Anterior cingulate cortex (tissue), 58 donors: ENCODE measurements at places on chromosomes 3 and 15.

GRCh38 chr3:124986192-124987143 lies 51.9 kb upstream of the MUC13 start:
- no peak for DNase-seq

- DNase-seq = no peak
Measured at GRCh38 chr15:101255615-101256241, 3.9 kb upstream of the CHSY1 start.

DNA sequence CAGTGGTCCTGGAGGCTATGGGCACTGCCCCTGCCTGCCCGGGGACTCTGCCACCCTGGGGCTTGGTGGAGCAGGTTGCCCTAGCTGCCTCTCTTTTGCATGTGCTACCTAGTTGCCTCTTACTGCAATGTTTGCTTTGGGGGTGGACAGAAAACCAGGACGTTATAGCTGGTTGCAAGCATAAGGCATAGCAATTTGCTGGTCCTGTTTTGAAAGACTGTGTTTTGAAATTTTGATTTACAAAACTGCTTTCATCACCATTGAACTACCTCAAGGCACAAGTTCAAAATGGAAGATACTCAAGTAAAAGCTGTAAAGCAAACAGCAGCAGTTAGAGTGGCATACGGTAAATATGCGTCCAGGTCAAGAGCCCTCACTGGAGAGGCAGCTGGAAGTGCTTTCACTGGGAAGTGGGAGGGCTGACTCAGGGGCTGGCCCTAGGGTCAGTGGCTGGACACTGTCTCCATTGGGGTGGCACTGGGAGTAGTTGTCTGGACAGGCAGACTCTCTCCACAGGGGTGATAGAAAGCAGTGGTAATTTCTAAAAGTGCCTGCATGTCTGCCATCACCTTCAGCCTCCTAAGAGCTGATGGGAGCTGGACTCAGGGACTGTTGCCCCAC lies 138.1 kb downstream of the CHDH start:
- no peak for DNase-seq

DNA sequence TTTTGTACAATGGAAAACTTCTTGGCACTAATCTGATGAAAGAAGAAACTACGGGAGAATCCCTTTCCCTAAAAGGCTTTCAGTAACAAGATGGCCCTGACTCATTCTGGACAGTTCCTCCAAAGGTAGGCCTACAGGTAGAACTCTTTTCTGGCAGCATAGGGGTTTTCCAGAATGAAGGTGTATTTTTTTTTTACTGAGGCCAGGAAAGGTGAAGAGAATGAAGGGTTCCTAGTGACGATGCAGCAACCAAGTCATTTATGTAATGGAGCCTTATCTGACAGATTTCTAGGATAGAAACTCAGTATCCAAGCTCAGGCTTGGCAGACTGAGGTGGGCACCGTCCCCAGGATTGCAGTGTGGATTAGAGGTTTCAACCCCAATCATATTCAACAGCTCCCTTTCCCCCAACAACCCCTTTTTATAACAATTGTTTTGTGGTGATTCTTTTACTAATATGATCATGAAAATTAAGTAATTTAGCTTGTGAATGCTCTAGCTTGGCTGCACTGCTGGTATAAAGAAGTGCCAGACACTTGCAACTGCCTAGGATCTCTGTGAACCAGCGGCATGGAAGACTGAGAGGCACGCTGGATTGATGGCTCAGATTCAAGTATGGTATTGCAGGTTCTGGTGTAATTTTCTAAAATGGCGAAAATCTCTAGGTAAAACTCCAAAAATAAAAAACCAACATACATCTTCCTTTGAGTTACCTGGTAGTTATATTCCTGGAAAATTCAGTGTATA lies 8.7 kb upstream of the TRIM69 start:
- no peak for DNase-seq

GRCh38 chr15:38996111-38996631 lies 431.6 kb upstream of the RASGRP1 start:
- no peak for DNase-seq

- DNase-seq = no peak
Measured at GRCh38 chr15:36653851-36654250, 74.4 kb downstream of the CDIN1 start.

- no peak for DNase-seq
Measured at GRCh38 chr3:105906836-105907235, 38.0 kb upstream of the CBLB start.

DNA sequence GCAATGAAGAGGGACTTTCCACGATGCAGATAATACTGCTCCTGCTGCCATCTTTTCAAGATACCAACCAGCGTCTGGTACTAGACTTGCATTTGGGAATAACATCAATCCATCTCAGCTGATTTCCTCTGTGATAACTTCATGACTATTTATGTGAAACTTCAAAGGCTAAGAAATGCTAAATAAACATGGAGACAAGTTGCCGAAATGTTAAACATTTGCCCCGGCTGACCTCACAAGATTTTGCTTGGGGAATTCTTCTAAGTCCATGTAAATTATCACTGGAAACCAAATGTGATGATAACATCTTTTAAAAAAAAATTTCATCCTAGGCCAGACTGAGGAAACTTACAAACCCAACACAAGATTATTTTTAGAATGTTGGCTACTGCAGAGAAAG lies 185.8 kb upstream of the PRICKLE2 start:
- no peak for DNase-seq

DNA sequence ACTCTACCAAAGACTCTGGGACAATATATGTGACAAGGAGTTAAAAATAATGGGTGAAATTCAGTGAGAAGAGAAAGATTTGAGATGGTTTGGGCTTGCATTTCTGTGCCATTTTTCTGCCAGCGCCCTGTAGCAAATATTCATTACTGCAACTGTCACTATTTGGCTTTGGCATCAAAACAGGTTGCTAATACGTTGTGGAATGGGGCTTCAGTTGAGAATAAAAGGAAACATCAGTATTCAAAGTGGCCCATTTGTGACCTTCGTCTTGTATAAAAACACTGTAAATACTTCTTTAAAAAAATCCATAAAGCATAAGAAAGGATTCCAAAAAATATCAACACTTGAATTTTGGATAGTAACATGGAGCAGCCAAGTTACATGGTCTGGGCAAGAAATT lies 309.2 kb downstream of the ZNF385D start:
- no peak for DNase-seq

GRCh38 chr3:64166584-64167162 lies 58.6 kb downstream of the PRICKLE2 start:
- no peak for DNase-seq

DNA sequence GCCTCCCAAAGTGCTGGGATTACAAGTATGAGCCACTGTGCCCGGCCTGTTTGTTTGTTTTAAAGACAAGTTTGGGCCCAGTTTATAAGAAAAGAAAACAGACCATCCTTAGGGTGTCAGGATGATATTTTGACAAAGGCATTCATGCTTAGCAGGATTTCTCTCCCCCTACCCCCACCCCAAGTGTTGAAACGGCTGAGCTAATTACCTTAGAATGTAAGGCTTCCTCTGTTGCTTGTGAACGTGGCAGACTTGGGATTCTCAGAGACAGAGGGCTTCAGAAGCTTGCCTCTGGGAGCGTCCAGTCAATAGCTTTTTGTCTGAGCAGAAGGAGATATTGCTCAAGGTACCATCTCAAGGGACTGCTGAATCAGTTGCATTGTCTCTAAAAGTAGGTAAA lies 24.0 kb downstream of the FLNB start:
- no peak for DNase-seq

GRCh38 chr3:40828741-40829415 lies 304.1 kb downstream of the ZNF621 start:
- no peak for DNase-seq

GRCh38 chr15:92068121-92068520 lies 214.6 kb downstream of the SLCO3A1 start:
- DNase-seq = peak; percentile 47

- no peak for DNase-seq
Measured at GRCh38 chr15:78628227-78628626, 7.4 kb upstream of the CHRNA3 start.

DNA sequence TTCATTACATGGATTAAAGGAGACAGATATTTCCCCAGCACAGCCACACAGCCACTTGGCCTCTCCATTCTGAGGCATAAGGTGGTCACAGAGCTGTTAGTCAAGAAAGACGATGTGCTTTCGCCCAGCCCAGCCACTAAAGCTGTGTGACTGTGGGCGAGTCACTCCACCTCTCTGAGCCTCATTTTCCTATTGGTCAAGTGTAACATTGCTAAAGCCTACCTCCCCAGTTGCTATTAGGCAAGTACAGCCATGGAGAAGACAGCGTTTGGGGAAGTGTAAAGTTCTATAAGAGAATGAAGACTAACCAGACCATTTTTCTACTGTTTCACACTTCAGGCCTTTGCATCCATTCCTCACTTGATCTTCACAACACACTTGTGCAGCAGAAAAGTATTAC lies 24.1 kb downstream of the TMEM40 start:
- DNase-seq = no peak

DNA sequence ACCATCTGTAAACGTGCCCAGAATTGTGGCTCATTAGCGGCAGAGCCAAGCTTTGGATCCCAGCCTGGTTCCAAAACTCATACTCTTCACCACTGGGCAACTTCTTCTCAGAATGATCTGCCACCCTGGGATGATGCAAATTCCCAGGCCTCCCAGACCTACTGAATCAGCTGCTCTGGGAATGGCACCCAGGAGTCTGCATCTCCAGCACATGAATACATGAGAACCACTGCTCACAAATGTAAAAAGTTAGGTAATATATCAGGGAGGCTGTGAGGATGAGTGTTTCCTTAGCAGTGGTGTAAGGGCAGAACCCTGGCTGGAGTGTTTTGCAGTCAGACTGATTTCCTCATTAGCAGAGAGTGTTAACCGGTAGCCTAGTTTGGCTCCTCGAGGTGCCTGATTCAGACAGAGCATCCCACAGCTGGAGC lies 94.2 kb downstream of the LIPC start:
- no peak for DNase-seq

- DNase-seq = no peak
Measured at GRCh38 chr3:14154895-14155440, 23.4 kb downstream of the XPC start.

- no peak for DNase-seq
Measured at GRCh38 chr3:17390785-17391184, 351.6 kb downstream of the TBC1D5 start.

DNA sequence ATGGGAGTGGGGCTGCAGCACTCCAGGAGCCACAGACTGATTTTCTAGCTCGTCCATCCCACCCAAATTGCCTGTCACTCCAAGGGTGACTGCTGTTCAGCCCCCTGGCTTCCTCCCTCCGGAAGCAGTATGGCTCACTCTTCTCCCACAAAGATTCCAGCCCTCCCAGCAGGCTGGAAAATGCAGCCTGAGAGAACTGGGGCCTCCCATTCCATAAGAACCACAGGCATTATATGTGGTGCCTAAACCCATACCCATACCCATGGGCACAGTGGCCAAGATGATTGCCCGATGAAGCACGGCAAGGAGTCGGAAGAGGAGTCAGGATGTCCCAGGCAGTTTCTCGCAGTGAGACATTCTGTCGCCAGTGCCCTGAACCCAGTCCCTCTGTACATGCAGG lies 6.0 kb upstream of the VILL start:
- no peak for DNase-seq

- no peak for DNase-seq
Measured at GRCh38 chr3:53109891-53110771, 20.1 kb downstream of the RFT1 start.

DNA sequence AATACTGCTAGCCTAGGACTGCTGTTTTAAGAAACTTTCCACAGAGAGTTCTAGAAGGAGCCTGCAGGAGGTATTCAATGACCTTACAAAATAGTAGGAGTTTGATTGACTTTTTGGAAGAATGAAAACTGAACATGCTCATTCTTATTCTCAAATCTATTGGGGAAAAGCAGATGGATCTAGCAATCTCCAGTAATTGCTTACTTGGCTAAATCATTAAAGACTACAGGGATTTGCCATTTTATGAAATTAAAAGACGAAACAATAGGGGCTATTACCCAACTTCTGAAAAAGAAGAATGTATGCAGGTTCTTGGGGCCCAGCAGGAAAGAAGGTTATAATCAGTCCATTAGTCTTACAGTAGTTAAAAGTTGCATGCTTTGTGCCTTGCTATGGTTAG lies 29.9 kb upstream of the PEX5L start:
- no peak for DNase-seq

DNA sequence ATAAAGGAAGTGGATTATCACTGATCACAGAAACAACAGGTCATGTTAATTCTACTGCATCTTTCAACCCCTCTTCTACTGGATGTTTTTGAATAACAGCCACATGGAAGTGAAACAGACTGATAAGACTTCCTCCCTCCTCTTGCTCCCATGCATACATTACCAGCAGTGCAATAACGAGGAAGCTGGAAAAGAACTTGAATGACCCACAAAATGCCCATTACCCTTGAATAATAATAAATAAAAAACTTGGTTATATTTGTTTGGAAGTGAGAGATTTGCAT lies 51.6 kb downstream of the RARB start:
- no peak for DNase-seq

- DNase-seq = no peak
Measured at GRCh38 chr3:145639003-145639606, 521.9 kb downstream of the PLOD2 start.

DNA sequence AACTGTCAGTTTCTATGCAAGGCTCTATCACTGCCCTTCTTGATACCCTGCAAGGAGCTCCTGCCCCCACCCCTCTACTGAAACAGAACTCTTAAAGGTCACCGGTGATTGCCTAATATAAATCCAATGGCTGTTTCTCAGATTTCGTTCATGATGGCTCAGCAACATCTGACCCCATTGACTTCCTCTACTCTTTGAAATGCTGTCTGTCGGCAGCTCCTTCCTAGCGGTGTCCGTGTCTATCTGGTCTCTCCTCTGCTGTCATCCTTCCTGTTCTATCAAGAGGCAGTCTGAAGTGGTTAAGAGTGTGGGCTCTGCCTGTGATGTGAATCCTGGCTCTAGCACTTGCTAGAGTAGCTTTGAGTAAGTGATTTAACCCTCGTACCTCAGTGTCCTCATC lies 5.5 kb downstream of the TMEM266 start:
- no peak for DNase-seq

DNA sequence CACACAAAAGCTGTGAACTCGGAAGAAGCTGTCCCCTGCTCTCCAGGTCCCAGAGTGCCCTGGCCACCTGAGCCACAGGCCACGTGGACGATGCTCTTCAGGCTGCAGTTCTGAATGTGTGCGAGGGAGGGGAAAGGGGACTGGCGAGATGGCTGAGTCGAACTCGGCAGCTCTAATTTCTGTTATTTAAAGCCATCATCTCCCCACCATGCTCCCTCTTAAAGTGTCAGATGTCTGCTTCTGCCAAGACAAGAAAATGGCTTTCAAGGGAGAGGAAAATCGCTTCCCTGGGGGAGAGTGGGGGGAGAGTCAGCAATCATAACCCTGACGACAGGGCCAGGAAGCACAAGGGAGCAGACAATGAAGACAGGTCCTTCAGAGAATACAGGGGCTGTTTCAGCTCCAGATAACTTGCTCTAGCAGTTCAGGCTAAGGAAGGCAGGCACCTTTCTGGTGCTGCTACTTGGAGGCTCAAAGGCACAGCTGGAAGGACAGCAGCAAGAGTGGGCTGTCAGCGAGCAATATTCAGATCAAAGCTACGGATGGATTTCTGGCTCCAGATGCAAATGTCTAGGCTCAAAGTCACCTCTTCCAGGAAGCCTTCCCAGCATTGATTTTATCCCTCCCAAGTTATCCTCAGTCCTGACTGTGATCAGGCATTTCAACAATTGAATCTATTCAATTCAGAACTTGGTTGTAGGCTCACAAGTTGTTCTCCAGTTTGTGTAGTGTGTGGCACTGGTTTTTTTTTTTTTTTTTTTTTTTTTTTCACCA lies 15.5 kb upstream of the CCDC33 start:
- no peak for DNase-seq

- no peak for DNase-seq
Measured at GRCh38 chr15:86333819-86334218, 254.1 kb downstream of the AGBL1 start.

- no peak for DNase-seq
Measured at GRCh38 chr3:117622171-117622841, 912.7 kb downstream of the TUSC7 start.
